ENCODE measurements at places on chromosomes 3 and 15.

- DNase-seq = no peak
These were observed 2.7 kb upstream of the ITIH3 start for GRCh38 chr3:52791928-52792327.

GRCh38 chr15:40764629-40765103 is 798 bp downstream of the GCHFR start:
- no peak for DNase-seq

- DNase-seq = no peak
These were observed 165.4 kb downstream of the MBNL1 start for GRCh38 chr3:152434142-152434541.

DNA sequence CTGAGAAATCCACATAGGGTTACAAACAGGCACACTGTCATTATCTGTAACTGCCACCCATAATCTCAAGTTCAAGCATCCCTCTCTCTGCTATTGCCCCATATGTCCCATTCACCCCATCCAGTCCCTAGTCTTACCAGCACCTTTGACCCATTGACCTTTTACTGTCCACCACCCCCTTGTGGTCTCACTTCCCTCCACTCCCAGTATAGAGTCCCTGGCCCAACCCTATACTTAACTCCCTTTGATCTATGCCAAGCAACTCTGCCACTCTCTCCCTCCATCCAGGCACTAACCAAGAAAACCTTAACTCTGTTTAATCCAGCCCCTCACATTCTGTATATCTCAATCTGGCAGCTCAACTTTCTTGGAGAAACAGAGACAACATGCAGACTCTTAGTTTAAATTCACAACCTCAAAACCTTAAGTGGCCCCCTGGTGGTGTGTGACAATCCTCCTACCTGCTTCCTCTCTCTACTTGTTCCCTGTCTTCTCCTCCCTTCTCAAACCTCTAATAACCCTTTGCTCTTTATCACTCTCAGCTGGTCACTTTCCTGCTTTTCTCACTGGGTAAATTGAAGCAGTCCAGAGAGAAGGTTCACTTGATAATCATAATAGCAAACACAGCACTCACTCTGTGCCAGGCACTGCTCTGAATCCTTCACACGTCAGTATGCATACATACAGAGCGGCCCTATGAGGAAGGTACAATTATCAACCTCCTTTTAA is 162.7 kb downstream of the STT3B start:
- no peak for DNase-seq

GRCh38 chr3:120457827-120458226 is 7.0 kb upstream of the FSTL1 start:
- no peak for DNase-seq

GRCh38 chr3:51706788-51707731 is at the start of gene GRM2:
Gene GRM2 (plus strand): TSS chr3:51707068. CDS start chr3:51708984, 1,916 bp downstream.
- peak; percentile 20 for DNase-seq

- DNase-seq = no peak
These were observed 277.2 kb downstream of the CHST2 start for GRCh38 chr3:143396790-143397189.

GRCh38 chr3:103803787-103804186 is 1369.0 kb downstream of the ZPLD1 start:
- DNase-seq = no peak

GRCh38 chr3:124272605-124273151 is 280.8 kb upstream of the ROPN1 start:
- no peak for DNase-seq

- DNase-seq = no peak
These were observed 374.3 kb downstream of the CTNNB1 start for GRCh38 chr3:41573591-41573990.

- DNase-seq = no peak
These were observed 501.8 kb downstream of the ZPLD1 start for GRCh38 chr3:102936511-102937045.

DNA sequence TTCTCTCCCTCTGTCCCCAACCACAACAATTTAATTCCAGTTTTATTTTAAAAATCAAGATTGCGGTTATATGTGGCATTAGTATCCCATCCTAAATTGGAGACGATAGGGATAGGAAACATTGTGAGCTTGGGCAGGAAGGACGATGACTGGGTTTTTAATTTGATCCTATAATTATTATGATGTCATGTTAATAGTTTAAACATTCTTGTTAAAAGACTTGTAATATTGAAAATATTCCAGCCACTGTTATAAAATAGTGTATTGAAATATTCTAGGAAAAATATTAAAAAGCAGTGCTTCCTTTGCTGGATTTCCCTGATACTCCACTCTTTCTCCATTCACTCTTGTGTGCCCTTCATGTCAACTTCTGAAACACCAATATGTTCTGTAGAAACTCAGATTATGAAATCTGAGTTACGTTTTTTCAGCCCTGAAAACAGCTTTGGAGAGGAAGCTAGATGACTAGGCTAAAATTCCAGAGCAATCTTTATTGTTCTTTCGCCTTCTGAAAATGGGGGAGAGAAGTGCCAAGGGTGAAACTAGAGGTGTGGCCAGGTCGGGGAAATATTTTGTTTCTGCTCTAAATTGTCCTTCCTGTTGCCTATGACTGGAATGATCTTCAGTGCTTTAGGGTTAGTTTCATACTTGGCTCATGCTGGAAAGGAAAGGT is 46.1 kb upstream of the MAP3K13 start:
- no peak for DNase-seq

- no peak for DNase-seq
These were observed 103.7 kb upstream of the TGFBR2 start for GRCh38 chr3:30502742-30503073.

DNA sequence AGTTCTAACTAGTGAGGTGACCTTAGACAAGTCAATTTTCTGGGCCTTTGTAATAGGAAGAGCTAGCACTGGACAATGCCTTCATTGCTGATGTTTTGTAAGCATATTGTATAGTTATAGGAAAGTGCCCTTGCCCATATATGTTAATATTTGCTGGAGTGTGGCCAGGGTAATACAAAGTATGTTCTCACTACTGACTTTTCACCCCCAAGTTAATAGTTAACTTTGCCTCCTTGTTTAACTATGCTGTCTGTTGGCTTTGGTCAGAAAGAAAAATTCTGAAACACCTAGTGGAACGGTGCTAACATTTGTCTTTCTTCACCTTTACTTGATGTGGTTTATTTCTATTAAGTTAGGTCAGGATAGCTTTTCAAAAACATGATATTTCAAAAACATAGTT is 287.4 kb upstream of the CTNNB1 start:
- DNase-seq = no peak

GRCh38 chr15:71232411-71232810 is 117.1 kb downstream of the THSD4 start:
- no peak for DNase-seq

DNA sequence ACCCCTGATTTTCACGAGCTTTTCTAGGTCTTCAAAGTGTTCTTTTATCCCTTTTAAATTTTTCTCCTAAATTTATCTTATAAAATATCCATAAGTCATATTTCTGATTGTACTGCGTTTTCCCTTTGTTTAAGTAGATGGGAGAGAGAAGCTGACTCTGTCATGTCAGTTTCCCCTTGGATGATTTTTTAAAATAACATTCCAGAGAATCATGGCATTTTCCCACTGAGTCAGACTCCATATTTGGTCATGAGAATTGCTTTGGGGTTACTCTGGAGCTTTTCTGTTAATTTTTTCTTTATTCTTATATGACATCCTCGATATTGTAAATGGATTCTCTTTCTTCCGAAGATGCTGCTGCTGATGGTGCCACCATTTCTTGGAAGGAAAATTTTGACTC is 28.6 kb upstream of the UMPS start:
- DNase-seq = no peak

DNA sequence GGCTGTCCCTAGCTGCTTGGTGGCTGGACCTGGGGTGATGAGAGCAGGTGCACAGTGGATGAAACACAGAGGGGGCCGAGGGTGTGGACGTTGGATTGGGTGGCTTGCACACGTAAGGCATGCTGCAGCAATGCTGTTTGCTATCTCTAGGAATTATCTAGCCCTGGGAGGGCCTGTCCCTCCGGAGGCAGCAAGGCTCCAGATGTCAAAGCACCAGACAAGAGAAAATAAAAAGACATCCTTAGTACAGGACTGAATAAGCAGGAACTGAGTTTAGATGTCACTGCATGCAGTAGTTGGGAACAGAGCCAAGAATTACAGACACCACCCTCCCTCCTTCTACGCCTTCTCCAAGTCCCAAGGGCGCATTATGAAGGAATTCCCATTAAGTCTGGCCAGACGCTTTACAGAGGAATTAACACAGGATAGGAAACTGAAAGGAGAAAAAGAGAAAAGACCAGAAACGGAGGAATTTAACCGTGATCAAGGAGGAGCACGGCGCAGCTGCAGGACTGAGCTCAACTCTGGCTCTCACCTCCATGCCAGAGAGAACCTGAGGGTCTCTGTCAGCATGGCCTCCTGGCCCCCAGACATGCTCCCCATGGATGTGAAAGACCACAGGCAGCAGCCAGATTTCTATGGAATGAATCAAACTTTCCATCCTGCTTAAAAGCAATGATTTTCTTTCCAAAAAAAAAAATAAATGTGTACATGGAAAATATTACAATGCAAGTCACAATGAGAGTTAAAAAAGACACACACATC is 13.8 kb downstream of the ATP10A start:
- DNase-seq = no peak

DNA sequence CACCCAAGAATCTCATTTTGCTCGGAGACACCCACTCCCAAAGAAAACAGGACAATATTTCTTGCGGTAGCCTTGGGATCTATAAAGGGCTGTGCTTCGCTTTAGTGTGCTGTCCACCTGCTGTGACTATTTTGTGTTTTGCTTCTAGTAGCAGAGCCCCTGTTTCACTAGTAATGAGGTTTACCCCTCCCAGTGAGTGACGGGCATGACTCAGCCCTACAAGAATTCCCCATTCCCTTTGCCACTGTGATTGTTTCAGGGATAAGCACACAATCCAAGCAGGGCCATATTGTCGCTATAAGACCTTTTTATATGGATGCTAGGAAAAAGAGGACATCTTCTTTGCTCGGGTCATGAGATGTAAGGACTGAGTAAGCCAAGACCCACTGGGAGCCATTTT is 62.5 kb upstream of the FOXB1 start:
- DNase-seq = no peak

DNA sequence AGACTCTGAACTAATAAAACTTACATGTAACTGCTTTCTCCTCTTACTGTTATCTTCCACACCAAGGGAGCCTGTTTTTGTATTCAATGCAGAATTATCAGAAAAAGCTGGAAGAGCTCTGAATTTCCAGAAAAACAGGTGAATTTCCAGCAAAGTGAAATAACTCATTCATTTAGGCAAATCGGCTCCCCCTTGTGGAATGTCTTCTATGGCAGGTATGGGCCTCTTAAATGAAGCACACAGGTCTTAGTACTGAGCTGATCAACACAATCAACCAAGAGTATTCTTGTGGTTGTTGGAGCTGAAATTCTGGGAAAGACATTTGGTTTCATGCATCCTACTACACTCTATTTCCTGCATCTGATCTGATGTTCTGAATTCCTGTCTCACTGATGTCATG is 31.0 kb upstream of the PTPRG start:
- no peak for DNase-seq

GRCh38 chr3:112302150-112302830 is 8.3 kb upstream of the SLC9C1 start:
- DNase-seq = no peak

- no peak for DNase-seq
These were observed 3.5 kb downstream of the PDE12 start for GRCh38 chr3:57559526-57559925.

DNA sequence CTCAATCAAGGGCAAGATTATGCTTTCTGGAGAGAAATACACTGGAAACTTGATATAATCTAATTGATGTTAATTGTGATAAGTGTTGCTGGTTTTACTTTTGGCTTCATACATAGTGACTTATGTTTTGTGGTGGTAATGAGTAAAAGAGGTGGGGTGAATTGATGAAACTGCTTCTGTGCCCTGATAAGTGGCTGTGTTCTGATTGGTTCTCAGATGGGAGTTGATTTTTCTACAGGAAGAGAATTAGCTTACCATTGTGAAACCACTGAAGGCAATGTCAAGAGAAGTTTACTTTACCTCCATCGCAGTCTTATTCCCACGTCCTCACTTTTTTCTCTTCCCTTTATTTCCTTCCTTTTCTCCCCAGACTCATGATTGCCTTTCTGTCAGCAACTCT is 23.8 kb downstream of the TMEM45A start:
- DNase-seq = no peak

- DNase-seq = no peak
These were observed 3.6 kb upstream of the TNK2 start for GRCh38 chr3:195911946-195912270.

GRCh38 chr15:88539441-88539840 is 7.0 kb downstream of the DET1 start:
- no peak for DNase-seq

GRCh38 chr15:68038246-68038645 is 15.9 kb upstream of the PIAS1 start:
- DNase-seq = no peak

- no peak for DNase-seq
These were observed 61.1 kb downstream of the XXYLT1 start for GRCh38 chr3:195209847-195210265.

DNA sequence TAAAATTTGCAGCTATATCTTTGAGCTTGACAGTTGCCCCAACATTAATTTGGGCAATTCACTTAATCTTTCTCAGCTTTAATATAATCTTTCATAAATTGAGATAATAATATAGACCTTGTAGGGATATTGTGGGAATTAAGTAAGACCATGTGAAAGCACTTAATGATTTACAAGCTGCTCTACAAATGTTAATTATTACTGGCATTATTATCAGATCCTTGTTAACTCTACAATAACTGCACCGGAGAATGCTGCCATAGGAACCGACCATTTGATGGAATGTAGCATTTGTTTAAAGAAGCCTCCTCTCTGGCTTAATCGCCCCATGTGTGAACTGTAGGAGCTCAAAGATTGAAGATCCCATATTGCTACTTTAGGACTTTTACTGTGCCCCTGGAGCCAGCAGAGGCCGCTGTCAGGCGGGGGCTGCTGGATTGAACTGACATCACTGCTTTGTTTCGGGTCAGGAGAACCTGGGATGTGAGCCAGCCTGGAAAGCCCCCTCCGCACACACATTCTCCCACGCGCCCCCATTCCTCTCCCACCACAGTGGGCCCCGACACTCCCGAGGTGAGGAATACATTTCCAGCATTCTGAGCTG is 154.2 kb upstream of the TNIK start:
- DNase-seq = peak; percentile 8

DNA sequence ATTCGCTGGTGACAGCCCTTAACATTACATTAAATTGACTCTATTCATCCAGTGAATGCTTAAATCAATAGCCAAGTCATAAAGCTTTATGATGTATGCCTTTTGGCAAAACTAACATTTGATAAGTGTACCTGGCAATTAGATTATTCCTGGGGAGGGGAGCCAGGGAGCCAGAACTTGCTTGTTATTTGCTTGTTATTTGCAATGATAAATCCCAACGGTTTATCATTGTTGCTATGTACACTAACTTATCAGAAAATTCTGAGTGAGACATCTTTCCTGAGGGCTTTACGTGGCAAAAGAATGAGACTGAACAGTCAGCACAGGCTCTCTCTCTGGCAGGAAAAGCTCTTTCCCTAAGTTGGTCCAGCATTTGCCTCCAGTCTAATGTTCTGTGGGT is 35.8 kb upstream of the FBN1 start:
- DNase-seq = no peak

All from naive thymus-derived CD4-positive, alpha-beta T cell (primary cell).